HCT116 (cell line): ENCODE measurements at places on chromosomes 3 and 15.
A peak's percentile ranks its signal among the peaks of the same experiment; 100 is the strongest.

DNA sequence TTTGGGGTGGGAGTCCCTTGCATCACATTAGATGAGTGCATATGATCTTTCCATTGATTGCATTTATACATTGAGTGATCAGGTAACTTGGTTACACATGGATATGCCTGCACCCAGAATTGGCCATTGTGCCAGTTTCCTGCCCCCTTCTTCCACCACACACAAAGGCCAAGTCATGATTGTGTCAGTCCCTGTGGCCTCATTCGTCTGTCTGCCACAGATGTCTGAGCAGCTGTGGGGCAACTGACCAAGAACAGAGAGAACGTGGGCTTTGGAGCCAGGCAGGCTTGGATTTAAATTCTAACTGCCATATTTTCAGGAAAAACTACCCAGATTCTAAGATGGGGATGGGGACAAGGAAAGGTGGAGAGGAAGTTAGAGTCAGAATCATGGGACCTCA is 27.0 kb downstream of the CCNL1 start:
- no peak for DNase-seq

GRCh38 chr3:132205609-132206008 is 111.6 kb upstream of the ACP3 start:
- no peak for DNase-seq

- DNase-seq: no peak
Observed at GRCh38 chr3:43238801-43239200, 47.5 kb upstream of the SNRK start.

DNA sequence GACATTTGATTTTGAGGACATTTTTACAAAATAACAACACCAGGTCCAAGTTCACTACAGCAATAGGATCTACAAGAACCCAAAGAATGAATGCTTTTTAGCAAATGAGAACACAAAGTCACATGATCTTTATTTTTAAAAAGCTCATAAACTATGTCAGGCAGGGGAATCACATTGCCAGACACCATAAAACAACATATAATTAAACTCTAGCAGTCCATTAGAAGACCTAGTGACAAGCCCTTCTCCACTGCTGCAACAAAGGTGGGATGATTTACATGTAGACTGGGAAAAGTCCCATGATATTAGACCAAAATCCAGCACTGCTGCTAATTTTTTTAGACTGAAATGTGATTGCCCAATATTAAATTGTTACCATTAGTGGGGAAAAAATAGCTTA is 92.6 kb downstream of the FHIT start:
- no peak for DNase-seq

DNA sequence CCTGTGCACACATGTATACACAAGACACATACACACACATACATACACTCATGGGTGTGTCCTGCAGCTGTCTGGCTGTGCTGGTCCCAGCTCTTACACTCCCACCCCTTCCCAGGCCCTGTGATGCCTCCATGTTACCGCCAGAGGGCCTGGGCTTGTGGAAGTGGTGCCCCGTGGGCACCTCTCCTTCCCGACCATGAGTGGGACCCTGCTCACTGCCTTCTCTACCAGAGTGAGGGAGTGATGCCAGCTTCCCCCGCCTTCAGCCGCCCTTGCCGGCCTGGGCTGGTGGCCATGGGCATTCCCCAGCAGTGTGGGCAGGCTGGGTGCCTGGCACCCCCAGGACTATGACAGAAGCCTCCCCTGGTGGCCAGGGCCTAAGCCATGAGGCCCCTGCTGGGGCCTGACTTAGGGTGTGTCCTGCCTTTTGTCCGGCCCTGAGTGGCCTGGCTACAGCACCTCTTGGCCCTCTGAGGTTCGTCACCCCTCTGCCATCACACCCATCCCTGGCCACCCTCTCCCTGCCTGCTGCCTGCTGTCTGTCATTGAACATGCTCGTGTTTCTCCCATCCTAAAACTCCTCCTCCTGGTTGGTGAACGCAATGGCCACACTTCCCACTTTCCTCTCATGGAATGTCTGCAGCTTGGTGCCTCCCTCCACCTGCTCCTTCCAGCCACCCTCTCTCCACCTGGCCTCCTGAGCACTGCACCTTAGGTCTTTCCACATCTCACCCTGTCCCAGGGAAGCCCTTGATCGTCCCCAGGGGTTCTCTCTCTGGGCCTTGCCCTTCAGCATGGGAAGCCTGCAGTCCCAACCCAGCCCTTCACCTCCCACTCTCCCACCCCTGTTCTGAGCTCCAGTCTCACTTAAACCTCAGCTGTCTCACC is 14.6 kb downstream of the HDAC11 start:
- no peak for DNase-seq

GRCh38 chr15:66630801-66631351 is 65.1 kb upstream of the LCTL start:
- no peak for DNase-seq

DNA sequence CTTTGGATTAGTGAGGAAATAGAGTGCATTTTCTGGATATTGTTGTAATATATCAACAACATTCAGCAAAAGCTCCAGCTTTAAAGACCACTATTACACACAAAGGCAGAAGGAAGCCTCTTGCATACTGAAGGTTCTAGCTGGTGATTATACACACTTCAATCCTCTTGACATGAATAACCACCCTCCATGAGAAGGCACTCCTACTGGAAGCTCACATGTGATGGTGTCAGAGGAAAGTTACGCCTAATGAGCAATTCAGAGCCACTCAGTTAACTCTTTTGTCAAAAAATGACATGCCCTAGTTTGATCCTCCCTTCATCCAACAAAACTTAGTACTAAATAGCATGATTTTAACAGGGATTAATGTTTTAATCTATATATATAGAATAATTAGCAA is 124.6 kb upstream of the LYSMD4 start:
- DNase-seq: no peak

DNA sequence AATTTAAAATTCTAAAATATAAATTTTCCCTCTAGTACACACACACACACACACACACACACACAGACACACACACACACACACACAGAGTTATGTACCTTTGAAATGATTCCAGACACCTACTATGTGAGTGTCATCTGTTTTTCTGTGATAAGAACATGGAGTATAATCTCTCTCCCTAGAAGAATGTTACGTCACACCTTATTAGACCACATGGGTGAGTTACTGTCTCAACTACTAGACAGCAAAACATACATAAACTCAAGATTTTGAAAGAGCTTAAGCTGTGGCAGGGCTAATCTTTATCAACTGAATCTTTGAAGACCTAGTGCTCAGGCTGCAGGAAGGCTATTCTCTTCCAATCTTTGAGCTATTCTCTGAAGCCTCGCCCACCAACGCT is 385.9 kb upstream of the BCHE start:
- no peak for DNase-seq

GRCh38 chr15:81419332-81419943 is 45.4 kb upstream of the TMC3 start:
- no peak for DNase-seq

DNA sequence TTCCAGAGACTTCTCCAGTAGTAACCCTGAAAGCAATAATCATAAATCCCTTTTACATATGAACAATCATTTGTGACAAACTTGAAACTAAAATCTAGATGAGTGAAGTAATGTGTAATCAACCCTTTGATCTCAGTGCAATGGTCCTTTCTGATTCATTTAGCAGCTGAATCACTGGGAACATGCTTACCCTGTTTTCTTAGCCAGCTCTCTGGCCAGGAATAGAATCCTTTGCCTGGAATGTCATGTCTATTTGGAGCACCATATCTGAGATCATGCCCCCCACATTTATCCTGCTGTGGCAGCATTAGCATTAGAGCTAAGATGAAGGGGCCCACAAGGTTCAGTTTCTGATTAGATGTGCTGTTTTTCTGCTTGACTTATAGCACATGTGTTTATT is 309.8 kb downstream of the OXSM start:
- no peak for DNase-seq

DNA sequence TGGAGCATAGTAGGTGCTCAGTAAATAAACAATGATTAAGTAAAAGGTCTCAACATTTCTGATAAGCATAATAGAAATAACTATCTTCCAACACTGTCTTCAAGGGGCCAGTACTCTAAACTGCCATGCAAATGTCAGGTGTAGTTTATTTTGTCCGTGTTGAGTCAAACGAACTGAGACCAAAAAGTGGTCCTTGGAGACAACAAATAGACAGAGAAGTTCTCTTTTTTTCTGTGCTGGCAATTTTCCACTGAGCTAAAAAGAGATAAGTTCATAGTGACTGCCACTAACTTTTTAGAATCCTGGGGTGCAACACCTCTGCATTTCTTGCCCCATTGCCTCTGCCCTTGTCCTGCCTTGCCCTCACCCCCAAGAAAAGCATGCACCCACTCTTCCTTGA is 14.7 kb upstream of the MBNL1 start:
- DNase-seq: no peak

- no peak for DNase-seq
Observed at GRCh38 chr15:37701230-37701629, 233.2 kb upstream of the TMCO5A start.

DNA sequence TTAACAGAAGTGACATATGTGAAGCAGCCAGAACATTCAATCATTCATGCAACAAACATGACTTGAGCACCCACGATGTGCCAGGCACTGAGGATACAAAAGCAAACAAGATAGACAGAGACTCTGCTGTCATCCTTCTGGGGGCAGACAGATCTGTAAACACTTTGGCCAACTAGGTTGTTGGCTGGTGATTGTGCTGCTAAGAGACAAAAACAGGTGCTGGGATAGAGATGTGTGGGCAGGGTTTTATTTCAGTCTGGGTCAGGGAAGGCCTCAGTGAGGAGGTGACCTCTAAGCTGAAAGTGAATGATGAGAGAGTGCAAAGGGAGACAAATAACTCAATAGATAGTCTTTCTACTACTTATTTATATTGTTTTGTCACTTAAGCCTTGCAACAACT is 147.0 kb upstream of the VEPH1 start:
- DNase-seq: no peak

DNA sequence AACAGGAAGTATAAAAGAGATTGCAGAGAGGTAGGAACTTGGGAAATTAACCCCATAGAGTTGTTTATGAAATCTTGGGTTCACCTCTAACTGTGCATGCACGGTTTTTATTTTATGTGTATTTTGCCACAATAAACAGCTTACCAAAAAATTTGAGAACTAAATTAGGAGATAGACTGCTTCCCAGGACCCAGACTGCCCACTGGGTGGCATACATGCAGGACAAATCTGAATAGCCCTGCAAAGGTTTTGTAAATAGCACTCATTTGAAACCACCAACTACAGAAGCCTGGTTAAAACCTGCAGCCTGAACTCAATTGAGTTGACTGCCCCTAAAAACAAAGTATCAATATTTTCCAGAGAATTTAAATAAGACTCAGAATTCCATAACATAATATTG is 96.4 kb upstream of the SLCO2A1 start:
- no peak for DNase-seq

- no peak for DNase-seq
Observed at GRCh38 chr3:141383555-141384129, 15.3 kb downstream of the ZBTB38 start.

GRCh38 chr3:72320095-72320954 is 527.9 kb downstream of the SHQ1 start:
- DNase-seq: no peak

DNA sequence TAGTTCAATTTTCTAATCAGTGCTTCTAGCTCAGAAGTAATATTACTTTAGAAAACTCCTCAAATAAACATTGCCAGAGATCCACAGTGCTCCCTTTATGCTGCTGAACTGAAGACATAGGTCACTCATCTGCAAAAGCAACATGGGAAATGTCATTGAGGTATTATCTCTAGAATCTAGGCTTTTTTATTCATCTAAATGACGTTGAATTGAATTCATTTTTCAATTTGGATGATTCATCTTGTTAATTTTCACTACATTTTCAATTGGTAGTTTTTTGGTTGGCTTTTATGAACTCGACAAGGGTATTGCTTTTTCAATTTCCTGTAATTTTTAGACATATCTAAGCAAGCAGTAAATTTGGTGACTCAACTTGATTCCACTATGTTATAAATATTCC is 275.4 kb downstream of the NFKBIZ start:
- DNase-seq: no peak

- no peak for DNase-seq
Observed at GRCh38 chr3:194852831-194853508, 167.3 kb downstream of the FAM43A start.

DNA sequence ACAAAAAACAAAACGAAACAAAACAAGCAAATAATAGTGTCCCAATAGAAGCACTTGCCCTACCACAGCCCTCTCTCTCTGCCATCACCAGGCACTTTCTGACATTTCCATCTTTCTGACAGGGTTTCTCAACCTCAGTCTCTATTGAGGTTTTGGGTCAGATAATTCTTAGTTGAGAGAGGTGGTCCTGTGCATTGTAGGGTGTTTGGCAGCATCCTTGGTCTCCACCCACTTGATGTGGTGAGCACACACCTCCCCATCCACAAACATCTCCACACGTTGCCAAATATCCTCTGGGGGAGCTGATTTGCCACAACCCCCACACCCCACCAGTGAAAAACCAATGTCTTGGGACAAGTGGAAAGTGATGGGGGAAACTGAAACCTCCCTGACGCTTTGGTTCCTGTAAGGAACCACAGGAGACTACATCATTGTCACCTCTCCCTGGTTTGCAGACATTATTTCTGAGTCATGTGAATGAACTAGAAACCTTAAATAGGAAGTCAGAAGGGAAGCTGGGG is 733.7 kb upstream of the CFAP20DC start:
- no peak for DNase-seq

DNA sequence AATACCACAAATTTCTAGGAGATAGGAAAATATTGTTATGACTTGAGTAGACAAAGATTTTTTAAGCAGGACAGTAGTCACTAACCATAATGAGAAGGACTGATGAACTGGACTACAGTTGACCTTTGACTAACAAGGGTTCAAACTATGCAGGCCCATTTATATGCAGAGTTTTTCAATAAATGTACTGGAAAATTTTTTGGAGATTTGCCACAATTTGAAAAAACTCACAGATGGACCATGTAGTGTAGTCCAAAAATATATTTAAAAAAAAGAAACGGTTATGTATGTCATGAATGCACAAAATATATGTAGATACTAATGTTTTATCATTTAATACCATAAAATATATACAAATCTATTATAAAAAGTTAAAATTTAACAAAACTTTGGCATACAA is 151.8 kb downstream of the LRRN1 start:
- DNase-seq: no peak

DNA sequence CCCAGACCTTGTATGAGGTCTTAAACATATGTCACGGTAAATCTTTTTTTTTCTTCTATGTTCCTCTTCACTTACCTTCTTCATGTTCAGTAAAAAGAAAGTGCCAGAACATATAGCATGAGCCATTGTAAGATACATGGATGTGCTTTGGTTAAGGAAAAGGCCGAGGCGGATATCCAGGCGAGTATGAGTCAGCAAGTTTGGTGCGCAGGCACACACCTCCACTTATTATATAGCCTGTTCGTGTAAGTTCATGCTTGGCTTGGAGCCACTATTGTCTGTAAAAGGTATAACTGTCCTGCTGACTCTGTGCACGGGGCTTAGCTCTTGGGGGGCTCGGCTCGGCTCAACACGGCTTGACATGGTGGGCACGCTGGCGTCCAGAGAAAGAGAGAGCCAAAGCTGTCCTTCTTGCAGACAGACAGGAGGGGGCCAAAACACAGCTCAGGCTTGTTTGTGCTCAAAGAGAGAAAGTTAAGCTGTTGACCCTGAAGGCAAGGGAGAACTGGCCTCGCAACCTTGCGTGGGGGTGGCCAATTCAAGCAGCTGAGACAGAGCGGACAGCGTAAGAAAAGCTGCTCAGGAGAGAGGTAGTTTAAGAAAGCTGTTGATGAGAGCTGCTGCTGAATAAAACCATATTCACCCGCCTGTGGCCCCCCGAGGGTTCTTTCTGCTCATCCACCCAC is 251.2 kb downstream of the SLC9A9 start:
- no peak for DNase-seq

GRCh38 chr3:158659454-158660237 is 12.8 kb downstream of the LXN start:
- peak; percentile 33 for DNase-seq
